Airway epithelial cell (primary cell): ENCODE measurements at places on chromosomes 1 and 21. TPM values are rescaled to one million over a fixed set of nuclear protein-coding genes. Genes with fewer than 3 reads are reported as not detected.

Gene HMGB4
- not detected in 2 replicates for total RNA-seq

Gene SORT1
- total RNA-seq: 17.7 and 22.0 TPM in 2 replicates

Gene CFHR2
- total RNA-seq: not detected in 2 replicates

Gene PTGER3
- not detected in 2 replicates for total RNA-seq

Gene MLLT11
- total RNA-seq: 17.5 and 20.9 TPM in 2 replicates

Gene LPAR3
- total RNA-seq: 22.2 and 25.7 TPM in 2 replicates

Gene BRINP3
- total RNA-seq: not detected in 2 replicates

Gene SUMO3
- total RNA-seq: 74.9 and 75.6 TPM in 2 replicates

Gene SLC9C2
- total RNA-seq: not detected in 2 replicates

Gene C1orf56
- total RNA-seq: 0.84 and 1.1 TPM in 2 replicates

Gene GNG12
- total RNA-seq: 70.2 and 80.1 TPM in 2 replicates

Gene KCNJ9
- not detected in 2 replicates for total RNA-seq

Gene PCBP3
- total RNA-seq: not detected in 2 replicates

Gene CLDN17
- total RNA-seq: 0.56 and 0.70 TPM in 2 replicates

Gene NR1I3
- not detected in 2 replicates for total RNA-seq

Gene CADM3
- total RNA-seq: not detected in 2 replicates

Gene CRP
- total RNA-seq: not detected in 2 replicates

Gene AGO3
- total RNA-seq: 5.4 and 14.0 TPM in 2 replicates

Gene AMY1C
- total RNA-seq: 1.4 and 1.7 TPM in 2 replicates

Gene RAD54L
- total RNA-seq: 9.7 and 33.1 TPM in 2 replicates

Gene PRR9
- not detected in 2 replicates for total RNA-seq

Gene FLAD1
- 32.0 and 42.0 TPM in 2 replicates for total RNA-seq

Gene CTBS
- 8.4 and 10.9 TPM in 2 replicates for total RNA-seq

Gene OR10X1
- not detected in 2 replicates for total RNA-seq

Gene RSPH1
- total RNA-seq: 0.23 and 0.42 TPM in 2 replicates

Gene BMP8B
- total RNA-seq: under 0.01 and 0.07 TPM in 2 replicates

Gene DMRTA2
- total RNA-seq: 6.5 and 7.9 TPM in 2 replicates

Gene WNT3A
- 0.14 and 0.28 TPM in 2 replicates for total RNA-seq

Gene CNIH3
- 0.09 and 0.14 TPM in 2 replicates for total RNA-seq

Gene SPRR2B
- total RNA-seq: not detected in 2 replicates
